ENCODE measurements at places on chromosomes 16 and 17.

- no peak for DNase-seq
These were observed 2.7 kb downstream of the KCTD2 start for GRCh38 chr17:75049706-75050105.

DNA sequence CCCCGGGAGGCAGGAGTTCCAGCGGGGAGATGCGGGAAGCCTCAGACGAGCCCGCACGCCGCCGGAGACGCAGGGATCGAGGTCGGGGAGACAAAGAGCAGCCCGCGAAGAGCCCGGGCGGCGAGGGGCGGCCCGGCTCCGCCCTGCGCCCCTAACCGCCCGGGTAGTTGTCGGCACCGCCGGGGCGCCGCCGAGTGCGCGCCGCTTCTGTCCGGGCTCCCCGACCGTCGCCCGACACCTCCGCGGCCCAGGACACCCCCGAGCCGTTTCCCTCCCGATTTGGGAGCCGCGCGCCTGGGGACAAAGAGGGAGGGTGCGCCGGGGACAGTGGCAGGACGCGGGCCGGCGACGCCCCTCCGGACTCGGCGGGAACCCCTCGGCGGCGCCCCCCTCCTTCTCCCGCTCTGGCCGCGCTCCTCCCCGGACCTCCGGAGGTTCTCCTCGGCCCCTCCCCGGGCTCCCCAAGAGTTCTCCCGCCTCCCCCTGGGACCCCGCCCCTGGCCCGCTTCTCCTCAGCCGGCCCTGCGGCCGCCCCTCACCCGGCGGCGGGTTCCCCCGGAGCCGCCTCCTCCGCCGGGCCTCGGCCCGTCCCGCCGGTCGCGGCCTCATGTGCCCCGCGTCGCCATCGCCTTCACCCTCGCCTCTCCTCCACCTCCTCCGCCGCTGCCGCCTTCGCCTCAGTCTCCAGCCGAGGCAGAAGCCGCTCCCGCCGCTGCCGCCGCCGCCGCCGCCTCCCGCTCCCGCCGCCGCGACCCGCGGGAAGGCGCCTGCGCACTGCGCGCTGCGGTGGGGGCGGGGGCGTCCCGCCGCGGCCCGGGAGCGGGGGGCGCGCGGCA lies at the start of gene GJC1:
Gene GJC1, minus strand, starts transcription at position 765 of the 836 bp plus-strand sequence. CDS start 24,470 bp downstream, outside the sequence.
- DNase-seq: no peak

DNA sequence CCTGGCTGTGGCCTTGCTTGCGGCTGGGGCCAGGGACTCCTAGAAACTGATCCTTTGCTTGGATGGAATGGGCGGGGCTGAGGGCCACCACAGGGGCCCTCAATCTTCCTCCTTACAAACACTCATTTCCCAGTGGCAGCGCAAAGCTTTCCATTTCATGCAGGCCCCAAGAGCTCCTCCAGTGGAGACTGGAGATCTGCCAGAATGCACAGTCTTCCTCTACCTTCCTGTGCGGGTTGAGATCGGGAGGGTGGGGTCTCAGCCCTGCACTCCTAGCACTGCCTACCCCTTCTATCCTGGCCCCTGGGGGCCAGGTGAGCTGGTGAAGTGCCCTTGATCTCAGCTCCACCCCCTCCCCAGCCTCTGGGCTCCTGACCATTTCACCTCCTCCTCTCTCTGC lies 1.7 kb downstream of the NRN1L start:
- no peak for DNase-seq

GRCh38 chr17:34252095-34252443 lies 3.0 kb upstream of the CCL2 start:
- DNase-seq: peak; percentile 82

DNA sequence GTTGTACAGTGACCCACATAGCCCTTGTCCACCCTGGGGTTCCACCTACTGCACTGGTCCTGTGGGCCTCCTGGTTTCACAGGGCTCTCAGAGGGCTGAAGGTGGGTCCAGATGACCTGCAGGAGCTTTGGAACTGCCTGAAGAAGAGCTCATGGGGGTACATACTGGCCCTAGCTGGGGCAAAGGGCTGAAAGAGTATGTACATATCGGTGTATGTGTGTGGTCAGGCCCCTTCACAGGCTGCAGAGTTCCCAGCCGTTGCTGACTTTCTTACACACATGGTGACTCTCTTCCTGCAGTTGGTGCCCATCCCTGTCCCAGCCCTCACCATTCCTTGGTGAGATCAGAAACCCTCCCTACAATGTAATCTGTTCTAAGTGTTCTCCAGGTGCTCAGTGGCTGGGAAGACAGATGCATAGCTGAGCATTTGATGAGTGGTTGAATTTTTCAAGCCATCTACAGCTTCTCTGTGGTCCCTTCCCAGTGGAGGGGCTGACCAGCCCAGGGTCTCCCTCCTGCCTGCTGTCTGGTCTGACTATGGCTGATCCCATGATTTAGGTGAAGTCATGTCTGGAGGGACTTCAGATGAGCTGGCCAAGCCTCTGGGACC lies 2.4 kb upstream of the NFATC3 start:
- DNase-seq: no peak

DNA sequence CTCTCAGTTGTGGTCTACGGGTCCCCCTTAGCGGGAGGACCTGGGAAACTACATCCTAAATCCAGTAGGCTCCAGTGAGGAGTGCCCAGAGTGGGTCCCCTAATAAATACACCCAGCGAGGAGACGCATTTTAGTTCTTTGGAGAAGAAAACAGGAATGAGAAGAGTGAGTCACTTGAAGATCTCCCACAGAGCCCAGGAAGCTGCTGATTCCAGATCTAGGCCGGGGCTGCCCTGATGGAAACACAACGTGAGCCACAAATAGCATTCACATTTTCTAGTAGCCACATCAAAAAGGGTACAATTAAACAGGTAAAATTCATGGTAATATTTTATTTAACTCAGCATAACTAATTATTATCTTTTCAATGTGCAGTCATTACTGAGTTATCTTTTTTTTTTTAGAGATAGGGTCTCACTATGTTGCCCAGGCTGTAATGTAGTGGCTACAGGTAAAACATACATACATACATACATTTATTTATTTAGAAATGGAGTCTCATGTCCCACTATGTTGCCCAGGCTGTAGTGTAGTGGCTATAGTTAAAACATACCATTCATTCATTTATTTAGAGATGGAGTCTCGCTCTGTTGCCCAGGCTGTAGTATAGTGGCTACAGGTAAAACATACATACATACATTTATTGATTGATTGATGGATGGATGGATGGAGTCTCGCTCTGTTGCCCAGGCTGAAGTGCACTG lies 21.5 kb downstream of the FBXO31 start:
- DNase-seq: no peak

DNA sequence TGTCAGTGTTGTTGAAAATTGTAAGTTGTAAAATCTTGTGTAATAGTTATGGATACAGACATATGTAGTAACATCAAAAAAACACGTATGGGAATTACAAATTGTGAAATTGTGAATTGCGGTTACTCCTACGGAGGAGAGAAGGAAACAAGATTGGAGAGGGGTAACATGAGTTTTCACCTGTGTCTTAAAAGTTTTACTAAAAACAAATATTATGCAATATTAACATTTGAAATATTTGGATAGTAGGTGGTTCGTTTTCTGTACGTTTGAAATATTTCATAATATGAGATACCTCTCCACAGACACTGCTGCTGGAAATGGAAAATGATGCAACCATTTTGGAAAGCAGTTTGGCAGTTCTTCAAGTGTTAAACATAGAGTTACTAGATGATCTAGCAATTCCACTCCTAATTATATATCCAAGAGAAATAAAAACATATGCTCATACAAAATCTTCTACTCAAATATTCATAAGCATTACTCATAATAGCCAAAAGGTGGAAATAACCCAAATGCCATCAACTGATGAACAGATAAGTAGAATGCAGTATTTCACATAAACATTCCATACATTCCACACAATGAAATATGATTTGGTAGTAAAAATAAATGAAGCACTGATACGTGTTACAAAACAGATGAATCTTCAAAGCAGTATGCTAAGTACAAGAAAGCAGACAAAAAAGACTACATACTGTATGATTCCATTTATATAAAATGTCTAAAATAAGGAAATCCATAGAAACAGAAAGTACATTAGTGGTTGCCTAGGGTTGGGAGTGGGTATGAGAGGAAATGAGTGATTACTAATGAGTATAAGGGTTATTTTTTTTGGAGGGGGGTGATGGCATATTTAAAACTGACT lies 40.7 kb upstream of the ABCA10 start:
- no peak for DNase-seq

DNA sequence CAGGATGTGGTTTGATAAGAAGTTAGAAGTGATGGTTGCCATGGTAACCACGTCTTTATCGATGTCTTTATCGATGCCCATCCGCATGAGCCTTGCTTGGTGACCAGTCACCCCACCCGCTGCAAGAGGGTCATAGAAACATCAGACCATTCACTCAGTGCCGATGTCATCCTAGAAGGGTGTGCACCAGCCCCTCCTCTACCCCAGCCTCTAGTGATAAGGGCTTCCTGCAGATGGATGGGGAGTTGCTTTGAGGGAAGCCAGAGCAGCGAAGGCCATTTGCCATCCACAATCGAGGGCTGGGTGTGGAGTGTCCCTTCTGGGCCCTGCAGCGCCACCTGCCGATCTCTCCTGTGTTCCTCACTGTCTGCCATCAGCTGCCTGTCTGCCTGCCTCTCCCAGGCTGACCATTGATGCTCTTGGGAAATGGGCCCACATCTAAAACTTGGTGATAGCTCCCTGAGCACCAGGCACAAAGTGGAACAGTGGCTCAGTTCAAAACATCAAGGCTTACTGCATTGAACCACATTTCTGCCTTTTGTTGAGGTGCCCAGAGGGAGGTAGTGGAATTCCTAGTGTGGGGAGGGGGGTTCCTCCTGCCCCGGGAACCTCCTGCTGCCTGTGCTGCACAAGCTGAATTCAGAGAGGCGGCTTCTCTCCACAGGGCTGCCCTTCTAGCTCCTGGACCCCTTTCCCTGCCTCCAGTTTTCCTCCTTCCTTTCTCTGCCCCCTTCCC lies 8.9 kb downstream of the CALB2 start:
- DNase-seq: peak; percentile 60

GRCh38 chr16:82241469-82242052 lies 71.5 kb upstream of the MPHOSPH6 start:
- no peak for DNase-seq

- DNase-seq: no peak
These were observed 680 bp downstream of the ZNF629 start for GRCh38 chr16:30786115-30786935.

DNA sequence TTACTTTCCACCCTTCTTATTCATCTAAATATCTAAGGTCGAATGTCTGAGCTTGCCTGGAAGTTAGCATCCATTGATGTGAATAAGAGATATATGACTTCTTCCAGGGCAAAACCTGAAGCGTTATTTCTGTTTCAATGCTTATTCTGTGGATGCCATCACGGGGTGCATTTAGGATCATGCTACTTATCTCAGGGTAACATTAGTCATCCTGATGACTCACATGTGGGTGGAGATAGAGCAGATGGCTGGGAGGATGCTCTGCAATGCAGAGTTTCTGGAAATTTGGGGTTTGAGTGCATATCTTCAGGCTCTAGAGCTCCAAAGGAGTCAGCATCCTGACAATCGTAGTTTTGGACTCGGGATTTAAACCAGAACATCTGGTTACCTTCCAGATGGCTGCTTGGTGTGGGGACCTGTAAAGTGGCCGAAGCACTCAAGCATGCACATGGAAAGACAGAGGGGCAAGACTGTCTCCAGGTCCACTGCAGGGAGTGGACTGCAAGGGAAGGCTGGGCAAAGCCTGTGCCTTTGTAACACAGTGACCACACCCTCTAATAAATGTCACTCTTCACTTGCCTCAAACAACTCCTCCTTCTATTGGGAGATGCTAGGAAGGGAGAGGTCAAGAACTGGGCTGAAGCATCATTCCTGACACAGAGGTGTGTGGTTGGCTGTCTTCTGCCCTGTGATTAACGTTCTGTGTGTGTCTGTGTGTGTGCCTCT lies 175.2 kb upstream of the SALL1 start:
- DNase-seq: no peak

- peak; percentile 69 for DNase-seq
These were observed 5.6 kb downstream of the POLG2 start for GRCh38 chr17:64491034-64491860.

- no peak for DNase-seq
These were observed 38.2 kb downstream of the KSR1 start for GRCh38 chr17:27494192-27495091.

All from KBM-7 (cell line).